ENCODE measurements at places on chromosomes 11 and 22. TPM values are rescaled to one million over a fixed set of nuclear protein-coding genes. Genes with fewer than 3 reads are reported as not detected.

KRTAP5-2 gene
- not detected for total RNA-seq

CYP2D6 gene
- 0.31 TPM for total RNA-seq

SHISA8 gene
- 0.18 TPM for total RNA-seq

TRIM51 gene
- not detected for total RNA-seq

HTR3B gene
- not detected for total RNA-seq

KCNK7 gene
- total RNA-seq = 0.27 TPM

TECTA gene
- 0.04 TPM for total RNA-seq

INS gene
- total RNA-seq = not detected

KCNJ4 gene
- 0.14 TPM for total RNA-seq

SLC22A12 gene
- total RNA-seq = not detected

KCNJ5 gene
- total RNA-seq = 0.07 TPM

SLC22A8 gene
- not detected for total RNA-seq

C11orf97 gene
- total RNA-seq = not detected

CFAP300 gene
- total RNA-seq = 6.5 TPM

TSSK2 gene
- not detected for total RNA-seq

FERMT3 gene
- total RNA-seq = 2.2 TPM

All from A549 treated with DMSO at 1 μM for 4 hours (cell line).